ENCODE measurements at places on chromosomes 1 and 21.

DNA sequence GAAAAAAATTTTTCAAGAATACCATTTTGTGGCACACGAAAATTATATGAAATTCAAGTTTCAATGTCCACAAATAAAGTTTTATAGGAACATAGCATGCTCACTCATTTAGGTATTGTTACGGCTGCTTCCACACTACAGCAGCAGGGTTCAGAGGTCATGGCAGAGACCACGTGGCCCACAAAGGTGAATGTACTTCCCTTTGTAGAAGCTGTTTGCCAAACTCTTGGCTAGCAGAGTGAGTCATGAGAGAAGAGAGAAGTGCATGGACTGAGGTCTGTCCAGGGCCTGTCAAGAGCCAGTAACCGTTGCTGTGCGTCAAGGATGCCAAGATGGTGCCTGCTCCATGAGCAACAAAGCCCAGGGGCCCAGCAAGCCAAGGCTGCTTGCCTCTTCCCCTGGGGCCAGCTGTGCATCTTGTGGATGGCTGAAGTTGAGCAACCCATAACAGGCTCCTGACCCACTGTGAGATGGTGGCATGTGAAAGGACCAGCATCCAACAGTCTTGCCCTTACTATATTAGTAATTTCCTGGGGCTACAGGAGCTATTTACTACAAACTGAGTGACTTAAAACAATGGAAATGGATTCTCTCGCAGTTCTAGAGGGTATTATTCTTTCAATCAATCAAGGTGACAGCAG, 64.8 kb upstream of the ATP5PO start:
- DNase-seq: no peak

DNA sequence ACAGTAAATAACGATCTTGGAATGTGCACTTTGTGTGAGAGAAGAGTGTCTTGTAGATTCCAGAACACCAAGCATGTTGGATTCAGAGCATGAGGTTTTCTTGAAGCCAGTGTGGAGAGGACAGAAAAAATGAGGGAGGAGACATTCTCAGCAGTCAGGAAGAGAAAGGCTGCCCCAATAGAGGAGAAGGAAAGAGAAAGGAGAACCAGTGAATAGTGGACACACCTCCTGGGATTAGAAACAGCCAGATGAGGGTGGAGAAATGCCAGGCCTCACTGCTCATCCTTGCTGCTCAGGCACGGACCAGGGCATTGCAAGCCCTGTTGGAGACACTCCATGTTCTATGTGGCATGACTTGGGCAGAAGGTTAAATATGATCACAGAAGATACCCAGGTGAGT, 69.0 kb upstream of the KAZN start:
- DNase-seq: no peak

GRCh38 chr21:38377165-38378088, 120.6 kb downstream of the KCNJ15 start:
- DNase-seq: no peak

DNA sequence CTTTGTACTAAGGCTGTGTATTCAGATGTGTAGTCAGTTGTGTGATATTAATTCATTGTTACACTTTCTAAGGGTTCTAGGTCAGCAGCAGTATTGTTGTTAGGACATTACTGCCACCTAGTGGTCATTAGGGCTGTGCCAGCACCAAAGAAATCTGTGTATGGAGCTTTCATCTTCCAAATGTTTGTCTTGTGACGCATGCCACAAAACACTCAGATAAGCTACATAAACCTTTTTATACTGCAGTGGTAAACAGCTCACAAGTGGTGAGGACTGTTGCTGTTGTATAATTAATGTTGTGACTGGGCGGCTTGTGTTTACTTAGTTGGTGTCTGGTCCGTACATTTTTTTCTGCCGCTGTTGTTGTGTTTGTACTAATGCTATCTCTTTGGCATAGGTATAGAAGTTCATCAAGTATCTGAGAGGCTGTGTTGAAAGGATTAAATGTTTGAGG, 51.7 kb downstream of the S1PR1 start:
- peak; percentile 76 for DNase-seq

DNA sequence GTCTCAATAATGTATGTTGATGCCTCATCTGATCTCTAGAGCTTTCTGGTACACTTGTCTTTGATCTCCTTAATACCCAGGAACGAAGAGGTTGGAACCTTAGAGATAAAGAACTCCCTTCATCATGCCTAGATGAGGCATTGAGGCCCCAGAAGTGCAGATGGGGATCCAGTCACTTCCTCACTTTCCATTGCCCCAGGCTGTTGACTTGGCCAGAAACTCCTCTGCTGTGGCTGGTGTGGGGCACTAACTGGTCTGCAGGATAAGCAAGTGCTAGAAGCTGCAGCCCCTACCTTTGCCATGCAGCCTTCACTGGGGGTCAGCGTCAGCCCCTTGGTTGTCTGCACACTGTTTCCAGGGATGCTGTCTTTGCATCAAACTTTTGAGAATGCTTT, 49.9 kb downstream of the STUM start:
- no peak for DNase-seq

DNA sequence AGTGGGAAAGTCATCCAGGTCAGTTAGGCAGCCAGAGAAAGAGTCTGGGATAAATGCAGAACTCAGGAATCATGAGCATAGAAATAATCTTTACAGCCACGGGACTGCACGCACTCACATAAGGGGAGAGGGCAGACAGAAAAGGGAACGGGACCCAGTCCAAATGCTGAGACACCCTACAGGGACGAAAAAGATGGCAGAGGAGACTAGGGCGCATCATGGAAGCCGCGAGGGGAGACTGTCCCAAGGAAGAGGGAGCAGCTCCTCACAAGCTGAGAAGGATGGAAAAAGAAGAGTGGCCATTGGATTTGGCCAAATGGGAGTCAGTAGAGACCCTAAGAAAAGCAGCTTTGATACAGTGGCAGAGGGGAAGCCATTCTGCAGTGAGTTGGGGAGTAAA, 102.9 kb upstream of the TLR5 start:
- DNase-seq: no peak

DNA sequence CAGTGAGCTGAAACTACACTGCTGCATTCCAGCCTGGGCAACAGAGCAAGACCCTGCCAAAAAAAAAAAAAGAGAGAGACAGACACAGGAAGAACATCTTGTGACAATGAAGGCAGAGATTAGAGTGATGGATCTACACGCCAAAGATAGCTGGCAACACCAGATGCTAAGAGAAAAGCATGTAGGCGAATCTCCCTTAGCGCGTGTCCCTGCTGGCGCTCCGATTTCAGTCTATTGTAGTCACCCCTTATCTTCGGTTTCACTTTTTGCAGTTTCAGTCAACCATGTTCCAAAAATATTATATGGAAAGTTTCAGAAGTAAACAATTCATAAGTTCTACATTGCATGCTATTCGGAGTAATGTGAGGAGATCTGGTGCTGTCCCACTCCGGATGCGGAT, 11.6 kb upstream of the BRDT start:
- DNase-seq: no peak

DNA sequence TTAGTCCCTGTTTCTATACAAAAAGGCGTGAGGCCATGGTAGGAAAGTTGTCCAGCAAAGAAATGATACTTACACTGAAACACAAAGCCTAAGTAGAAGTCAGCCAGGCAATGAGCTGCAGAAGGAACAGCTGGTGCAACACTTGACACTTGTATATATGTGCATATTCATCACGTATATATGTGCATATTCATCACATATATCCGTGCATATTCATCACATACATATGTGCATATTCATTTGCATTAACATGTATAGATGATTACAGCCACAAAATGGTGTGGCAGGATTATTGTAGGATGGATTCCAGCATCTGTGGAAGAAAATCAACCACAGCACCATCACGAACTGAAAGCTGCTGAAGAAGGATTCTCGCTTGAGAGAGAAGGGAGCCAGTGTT, 189.0 kb upstream of the RGS18 start:
- DNase-seq: no peak

DNA sequence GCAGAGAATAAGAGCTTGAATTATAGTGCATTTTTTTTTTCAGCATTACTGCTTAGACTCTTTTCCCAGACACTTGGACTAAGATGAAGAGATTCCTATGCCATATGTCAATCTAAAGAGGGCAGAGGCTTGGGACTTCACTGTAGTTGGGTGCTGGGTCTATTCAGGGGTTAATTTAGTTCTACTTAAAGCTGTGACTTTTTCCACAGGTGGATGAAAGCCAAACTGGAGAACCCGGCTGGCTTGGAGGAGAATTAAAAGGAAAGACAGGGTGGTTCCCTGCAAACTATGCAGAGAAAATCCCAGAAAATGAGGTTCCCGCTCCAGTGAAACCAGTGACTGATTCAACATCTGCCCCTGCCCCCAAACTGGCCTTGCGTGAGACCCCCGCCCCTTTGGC, 104.8 kb downstream of the ATP5PO start:
- DNase-seq: no peak

- peak; percentile 1 for DNase-seq
Observed at GRCh38 chr1:1349256-1350012, at the start of gene DVL1. TSS of gene DVL1 (minus strand) at chr1:1349418. CDS start at chr1:1349065, 353 bp downstream.

DNA sequence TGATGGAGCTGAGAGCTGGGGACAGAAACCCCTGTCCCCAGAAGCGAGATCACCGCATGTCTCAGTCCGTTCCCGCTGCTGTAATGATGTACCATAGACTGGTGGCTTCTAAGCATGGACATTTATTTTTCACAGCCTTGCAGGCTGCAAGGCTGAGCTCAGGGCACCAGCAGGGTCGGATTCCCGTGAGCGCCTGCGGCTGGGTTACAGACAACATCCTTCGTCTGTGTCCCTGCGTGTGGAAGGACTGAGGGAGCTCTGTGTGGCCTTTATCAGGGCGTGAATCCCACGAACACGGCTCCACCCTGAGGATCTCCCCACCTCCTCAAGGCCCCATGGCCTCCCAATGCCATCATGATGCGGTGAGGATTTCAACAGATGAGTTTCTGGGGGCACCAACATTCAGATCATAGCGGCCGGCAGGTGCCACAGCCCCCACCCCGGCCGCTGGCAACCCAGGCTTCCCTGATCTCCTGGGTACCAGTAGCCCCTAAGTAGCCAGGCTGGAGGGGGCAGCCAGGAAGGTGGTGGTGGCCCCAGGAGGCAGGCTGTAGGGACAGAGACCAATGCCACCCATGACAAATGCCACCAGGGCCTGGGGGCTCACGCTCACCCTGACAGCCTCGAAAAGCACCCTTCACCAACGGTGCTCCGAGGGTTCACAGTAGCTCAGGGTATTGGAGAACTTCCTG, 104.4 kb downstream of the CRYAA start:
- no peak for DNase-seq

DNA sequence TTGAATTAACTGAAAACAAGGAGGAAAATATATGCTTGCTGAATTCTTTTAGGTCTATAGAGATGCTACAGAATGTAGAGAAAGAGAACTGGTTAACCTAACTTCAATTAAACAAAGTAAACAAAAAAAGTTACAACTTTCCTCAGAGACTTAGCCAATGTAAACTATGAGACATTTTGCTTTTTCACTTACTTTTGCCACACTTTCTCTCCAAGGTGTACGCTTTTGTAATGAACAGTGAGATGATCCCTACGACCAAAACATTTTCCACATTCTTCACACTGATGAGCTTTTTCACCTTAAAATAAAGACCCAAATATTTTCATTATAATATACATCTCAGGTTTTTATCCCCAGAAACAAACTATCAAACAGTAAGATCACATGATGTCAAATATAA, 28.3 kb upstream of the ASPM start:
- DNase-seq: no peak

DNA sequence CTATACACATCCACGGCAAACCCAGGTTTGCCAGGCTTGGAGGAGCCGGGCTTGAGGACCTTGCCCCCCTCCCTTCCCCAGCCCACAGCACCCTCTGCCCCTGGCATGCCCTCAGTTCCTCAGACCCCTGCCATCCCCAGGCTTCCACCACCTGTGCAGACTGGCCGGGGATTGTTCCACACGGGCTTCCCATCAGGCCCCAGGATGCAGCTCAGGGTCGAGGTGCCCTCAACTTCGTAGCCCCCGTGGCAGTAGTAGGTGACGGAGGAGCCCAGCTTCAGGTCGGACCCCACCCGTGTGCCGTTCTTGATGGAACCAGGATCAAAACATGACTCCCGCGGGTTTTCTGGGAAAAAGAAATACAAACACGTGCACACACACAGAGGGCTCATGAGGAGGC, 163.8 kb downstream of the ZSCAN20 start:
- DNase-seq: no peak

- DNase-seq: no peak
Observed at GRCh38 chr21:27291006-27291405, 324.1 kb upstream of the ADAMTS5 start.

GRCh38 chr1:232355162-232356006, 274.5 kb downstream of the SIPA1L2 start:
- DNase-seq: no peak

GRCh38 chr1:169527001-169527400, 41.3 kb upstream of the SLC19A2 start:
- DNase-seq: no peak

- DNase-seq: no peak
Observed at GRCh38 chr1:228837817-228838716, 102.8 kb downstream of the RHOU start.

GRCh38 chr1:154886281-154887015, 16.4 kb upstream of the KCNN3 start:
- DNase-seq: no peak

GRCh38 chr1:4549930-4550329, 104.5 kb upstream of the AJAP1 start:
- DNase-seq: no peak

- no peak for DNase-seq
Observed at GRCh38 chr1:64019818-64020217, 183.6 kb upstream of the UBE2U start.

GRCh38 chr1:200034761-200035396, 7.4 kb downstream of the NR5A2 start:
- DNase-seq: no peak

DNA sequence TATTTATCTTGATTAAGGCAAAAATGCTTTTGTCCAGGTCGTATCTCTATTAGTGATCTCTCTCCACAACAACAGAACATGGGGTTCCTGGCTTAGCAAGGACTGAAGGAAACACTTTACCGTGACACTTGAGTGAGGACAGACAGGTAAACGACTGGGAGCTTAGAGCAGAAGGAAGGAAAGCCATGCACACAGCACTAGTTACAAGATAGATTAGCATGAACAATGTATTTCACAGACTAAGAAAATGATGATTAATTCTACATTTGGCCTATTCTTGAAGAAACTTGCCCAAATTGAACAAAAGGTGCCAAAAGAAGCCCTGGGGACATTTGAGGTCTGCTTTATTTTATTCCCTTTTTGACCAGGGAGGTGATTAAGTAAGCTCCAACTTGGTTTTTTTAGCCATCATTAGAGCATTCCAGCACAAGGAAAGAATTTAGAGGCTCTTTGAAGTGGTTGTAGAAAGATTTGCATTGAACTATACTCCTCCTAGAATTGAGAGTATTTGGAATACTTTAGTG, 248.5 kb downstream of the USP25 start:
- no peak for DNase-seq

GRCh38 chr1:210360852-210361477, 32.3 kb downstream of the HHAT start:
- no peak for DNase-seq
